Left renal cortex interstitium (tissue), 4 donors: ENCODE measurements at places on chromosomes 5 and 9. TPM values are rescaled to one million over a fixed set of nuclear protein-coding genes. Genes with fewer than 3 reads are reported as not detected.

- no peak for DNase-seq
These were observed 17.3 kb downstream of the TLN1 start for GRCh38 chr9:35714579-35715252.

DNA sequence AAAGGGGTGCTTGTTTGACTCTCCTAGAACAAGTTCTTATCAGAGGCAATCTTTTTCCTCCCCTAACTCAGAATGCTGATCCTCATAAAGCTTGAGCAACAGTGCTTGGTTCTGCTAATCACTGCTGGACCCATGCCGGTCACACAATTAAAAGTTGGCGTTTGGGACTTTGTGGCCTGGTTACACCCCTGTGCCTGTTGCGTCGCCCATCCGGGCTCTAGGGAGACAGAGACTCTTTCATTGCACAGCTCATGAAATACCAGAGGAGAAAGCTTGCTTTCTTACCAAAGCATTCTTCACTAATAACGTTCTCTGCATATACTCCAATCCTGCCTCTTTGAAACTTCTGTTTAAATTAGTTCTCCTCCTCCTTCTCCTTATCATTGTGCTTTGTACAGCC lies 301.1 kb downstream of the NR3C1 start:
- DNase-seq, result no peak

The IFNB1 gene
- not detected for polyA plus RNA-seq

The AQP7 gene
- polyA plus RNA-seq, result 15.3 TPM

DNA sequence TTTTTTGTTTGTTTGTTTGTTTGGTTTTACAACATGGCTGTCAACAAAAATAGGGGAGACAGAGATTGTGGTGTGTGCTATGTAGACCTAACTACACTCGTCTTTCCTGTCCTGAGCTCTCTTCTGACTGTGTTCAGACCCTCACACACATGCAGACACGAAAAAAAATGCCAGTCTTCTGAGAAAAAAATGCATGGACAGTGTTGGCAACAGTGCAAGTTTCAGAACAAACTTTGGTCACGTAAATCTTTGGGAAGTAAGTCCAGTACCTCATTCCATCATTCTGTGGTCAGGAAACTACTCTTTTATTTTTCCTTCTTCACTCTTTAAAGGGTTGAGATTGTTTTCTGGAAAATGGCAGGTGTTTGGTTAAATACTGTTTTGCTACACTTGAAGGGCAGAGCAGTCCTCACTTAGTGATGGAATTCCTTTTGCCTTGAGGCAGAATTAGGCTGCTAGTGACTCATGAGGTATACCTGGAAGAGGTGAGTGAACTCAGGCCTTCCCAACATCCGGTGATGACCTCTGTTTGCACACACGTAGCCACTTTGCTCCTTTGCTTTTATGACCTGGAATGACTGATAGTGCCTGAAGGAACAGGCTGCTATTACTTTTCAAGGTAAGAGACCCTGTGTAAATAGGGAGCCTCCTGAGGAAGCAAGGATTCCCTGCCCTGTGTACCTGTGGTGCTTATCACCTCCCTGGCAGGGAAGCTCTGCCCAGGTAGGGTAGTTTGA lies 81.6 kb upstream of the TNFAIP8 start:
- DNase-seq, result no peak

GRCh38 chr5:55276771-55277170 lies 30.7 kb downstream of the DHX29 start:
- DNase-seq, result no peak
